ENCODE measurements at places on chromosomes 3 and 15. TPM values are rescaled to one million over a fixed set of nuclear protein-coding genes. Genes with fewer than 3 reads are reported as not detected.

- H3K4me1 ChIP-seq = no peaks in the 10 kb centered on the region
- H3K27ac ChIP-seq = peak overlapping the region; percentile 38
- DNase-seq = no peak
- H3K27me3 ChIP-seq = no peaks in the 10 kb centered on the region
Observed at GRCh38 chr3:16109929-16110328, 64.6 kb upstream of the GALNT15 start.

DNA sequence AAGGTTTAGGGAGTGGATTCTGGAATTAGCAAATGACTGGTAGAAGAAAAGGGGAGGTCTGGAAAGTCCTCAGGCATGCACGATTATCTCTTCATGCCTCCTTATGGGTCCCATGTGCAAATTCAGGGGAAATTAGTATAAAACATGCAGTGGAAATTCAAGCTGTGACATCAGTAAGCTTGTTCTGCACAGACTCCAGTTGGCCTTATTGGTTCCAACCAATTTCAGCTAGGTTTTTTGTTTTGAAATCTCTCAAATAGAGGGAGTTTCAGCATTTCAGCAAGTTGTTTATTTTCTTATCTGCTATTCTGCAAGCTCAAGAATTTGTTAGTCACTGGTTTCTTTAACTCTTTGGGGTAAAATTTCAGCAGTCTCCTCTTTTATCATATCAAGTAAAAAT is 774 bp upstream of the TMCO5A start:
- peak; percentile 6 for DNase-seq
- H3K27ac ChIP-seq = no peak overlapping the region
- H3K27me3 ChIP-seq = no peaks in the 10 kb centered on the region
- no peak overlapping the region for H3K4me3 ChIP-seq
- H3K4me1 ChIP-seq = no peaks in the 10 kb centered on the region
- no peaks in the 10 kb centered on the region for H3K36me3 ChIP-seq

The HERC2 gene
- total RNA-seq = 36.4 TPM

The C3orf20 gene
- total RNA-seq = 0.09 TPM

DNA sequence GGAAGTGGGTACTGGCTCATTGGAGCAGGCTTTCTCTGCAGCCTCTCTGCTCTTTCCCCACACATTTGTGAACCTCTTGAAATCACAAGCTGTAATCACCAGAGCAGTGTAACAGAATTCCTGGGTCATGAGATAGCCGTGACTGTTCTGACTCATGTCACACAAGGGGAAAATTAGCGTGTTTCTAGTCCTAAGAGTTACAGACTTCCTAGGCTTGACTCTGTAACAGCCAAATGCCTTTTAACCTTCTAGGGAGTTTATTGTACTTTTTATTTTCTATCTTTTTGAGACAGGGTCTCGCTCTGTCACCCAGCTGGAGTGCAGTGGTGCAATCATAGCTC is 54.7 kb upstream of the TRAK1 start:
- H3K36me3 ChIP-seq = peaks cover 19% of the 10 kb centered on the region
- peak; percentile 95 for DNase-seq
- H3K27me3 ChIP-seq = no peaks in the 10 kb centered on the region
- peak overlapping the region; percentile 91 for H3K27ac ChIP-seq

- peaks cover 14% of the 10 kb centered on the region for H3K4me1 ChIP-seq
- no peak overlapping the region for H3K27ac ChIP-seq
- peaks cover 3% of the 10 kb centered on the region for H3K27me3 ChIP-seq
- peaks cover 6% of the 10 kb centered on the region for H3K36me3 ChIP-seq
Observed at GRCh38 chr15:100926258-100926657, 7.1 kb downstream of the LRRK1 start.

DNA sequence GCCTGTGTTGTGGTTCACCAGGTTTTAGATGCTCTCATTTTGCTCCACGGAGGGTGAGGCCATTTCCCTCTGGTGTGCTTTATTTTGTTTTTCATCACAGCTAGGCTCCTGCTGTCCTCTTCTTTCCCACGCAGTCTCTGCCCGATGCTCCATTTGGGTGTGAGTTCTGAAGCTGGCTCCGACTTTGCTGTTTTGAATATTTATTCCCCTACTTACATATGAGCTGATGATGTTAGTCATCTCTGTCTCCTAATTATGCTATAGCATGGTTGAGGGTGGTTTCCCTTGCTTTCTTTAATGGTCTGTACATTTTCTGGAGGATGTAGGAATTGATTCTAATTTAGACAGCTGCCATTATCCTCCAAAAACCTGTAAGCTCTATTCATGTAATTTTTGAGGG is 168.1 kb upstream of the MYRIP start:
- H3K4me3 ChIP-seq = no peak overlapping the region
- H3K4me1 ChIP-seq = no peaks in the 10 kb centered on the region
- DNase-seq = no peak
- H3K36me3 ChIP-seq = no peaks in the 10 kb centered on the region

DNA sequence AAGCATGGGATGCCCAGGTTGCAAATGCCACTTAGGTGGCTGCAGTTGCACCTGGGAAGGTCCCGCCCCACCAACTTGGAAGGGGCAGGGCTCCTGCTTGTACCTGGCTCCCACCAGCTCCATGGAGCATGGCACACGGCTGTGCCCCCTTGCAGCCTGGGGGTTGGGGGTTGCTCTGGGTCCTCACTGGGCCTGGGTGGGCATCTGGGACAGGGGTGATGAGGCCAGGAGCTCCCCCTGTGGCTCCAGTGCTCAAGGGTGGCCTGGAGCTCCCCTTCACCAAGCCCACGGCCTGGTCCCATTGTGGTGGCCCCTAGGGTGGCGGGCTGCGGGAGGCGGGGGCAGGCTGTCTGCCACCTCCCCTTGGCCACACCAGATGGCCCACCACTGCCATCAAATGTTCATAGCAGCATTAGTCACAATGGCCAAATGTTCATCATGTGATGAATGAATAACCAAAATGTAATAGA is 36.7 kb downstream of the GHSR start:
- H3K4me3 ChIP-seq = no peak overlapping the region
- H3K27ac ChIP-seq = no peak overlapping the region
- no peak for DNase-seq
- H3K4me1 ChIP-seq = no peaks in the 10 kb centered on the region
- no peaks in the 10 kb centered on the region for H3K27me3 ChIP-seq
- no peaks in the 10 kb centered on the region for H3K36me3 ChIP-seq

DNA sequence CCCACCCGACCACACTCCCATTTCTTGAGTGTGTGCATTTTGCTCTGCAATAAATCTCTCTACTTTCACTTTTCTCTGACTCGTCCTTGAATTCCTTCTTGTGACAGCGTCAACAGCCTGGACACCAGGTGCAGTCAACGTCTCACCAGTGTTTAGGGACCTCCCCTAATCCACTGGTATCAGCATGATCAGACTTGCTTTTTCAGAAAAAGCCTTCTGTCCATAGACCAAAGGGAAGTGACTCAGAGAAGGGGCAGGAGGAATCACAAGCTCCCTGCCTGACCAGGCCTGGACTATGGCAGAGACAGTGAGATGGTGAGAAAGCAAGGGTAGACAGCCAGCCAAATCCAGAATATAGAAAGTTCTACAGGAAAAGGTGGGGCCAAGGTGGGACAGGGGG is 15.5 kb downstream of the CCR5 start:
- H3K4me3 ChIP-seq = no peak overlapping the region
- H3K36me3 ChIP-seq = no peaks in the 10 kb centered on the region
- no peaks in the 10 kb centered on the region for H3K4me1 ChIP-seq
- peaks cover 2% of the 10 kb centered on the region for H3K27me3 ChIP-seq
- DNase-seq = no peak

The PLCB2 gene
- 4.8 TPM for total RNA-seq

- H3K27me3 ChIP-seq = no peaks in the 10 kb centered on the region
- H3K4me3 ChIP-seq = no peak overlapping the region
- H3K36me3 ChIP-seq = peaks cover 44% of the 10 kb centered on the region
- H3K27ac ChIP-seq = no peak overlapping the region
- H3K4me1 ChIP-seq = no peaks in the 10 kb centered on the region
- DNase-seq = no peak
Observed at GRCh38 chr15:74444106-74445062, 10.6 kb upstream of the SEMA7A start.

- peaks cover 13% of the 10 kb centered on the region for H3K27me3 ChIP-seq
- DNase-seq = peak; percentile 18
- H3K27ac ChIP-seq = no peak overlapping the region
- peaks cover 18% of the 10 kb centered on the region for H3K4me1 ChIP-seq
- peak overlapping the region; percentile 64 for H3K4me3 ChIP-seq
Observed at GRCh38 chr15:40511093-40511471, 40.3 kb downstream of the CHST14 start.

The GPR87 gene
- total RNA-seq = not detected

DNA sequence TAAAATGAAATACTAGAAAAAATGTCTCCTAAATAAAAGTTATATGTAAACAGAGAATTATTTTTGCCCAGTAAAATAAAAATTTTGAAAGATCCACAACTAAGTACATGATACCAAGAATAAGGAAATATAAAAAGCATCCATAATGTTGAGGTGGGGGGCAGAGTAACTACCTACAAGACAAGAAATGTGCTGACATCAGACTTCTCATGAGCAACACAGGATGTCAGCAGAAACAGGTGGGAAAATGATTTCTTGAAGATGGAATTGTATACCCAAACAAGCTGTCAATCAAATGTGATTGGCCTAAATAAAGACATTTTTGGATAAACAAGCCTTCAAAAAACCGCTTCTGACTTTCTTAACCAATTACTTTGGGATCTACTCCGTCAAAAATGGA is 143.9 kb upstream of the LIPC start:
- H3K27me3 ChIP-seq = no peaks in the 10 kb centered on the region
- no peak overlapping the region for H3K4me3 ChIP-seq
- no peak for DNase-seq
- H3K4me1 ChIP-seq = no peaks in the 10 kb centered on the region
- H3K27ac ChIP-seq = no peak overlapping the region
- no peaks in the 10 kb centered on the region for H3K36me3 ChIP-seq

- peaks cover 5% of the 10 kb centered on the region for H3K27me3 ChIP-seq
- no peaks in the 10 kb centered on the region for H3K36me3 ChIP-seq
- no peak for DNase-seq
- no peaks in the 10 kb centered on the region for H3K4me1 ChIP-seq
Observed at GRCh38 chr3:12415014-12415680, 69.1 kb upstream of the TSEN2 start.

DNA sequence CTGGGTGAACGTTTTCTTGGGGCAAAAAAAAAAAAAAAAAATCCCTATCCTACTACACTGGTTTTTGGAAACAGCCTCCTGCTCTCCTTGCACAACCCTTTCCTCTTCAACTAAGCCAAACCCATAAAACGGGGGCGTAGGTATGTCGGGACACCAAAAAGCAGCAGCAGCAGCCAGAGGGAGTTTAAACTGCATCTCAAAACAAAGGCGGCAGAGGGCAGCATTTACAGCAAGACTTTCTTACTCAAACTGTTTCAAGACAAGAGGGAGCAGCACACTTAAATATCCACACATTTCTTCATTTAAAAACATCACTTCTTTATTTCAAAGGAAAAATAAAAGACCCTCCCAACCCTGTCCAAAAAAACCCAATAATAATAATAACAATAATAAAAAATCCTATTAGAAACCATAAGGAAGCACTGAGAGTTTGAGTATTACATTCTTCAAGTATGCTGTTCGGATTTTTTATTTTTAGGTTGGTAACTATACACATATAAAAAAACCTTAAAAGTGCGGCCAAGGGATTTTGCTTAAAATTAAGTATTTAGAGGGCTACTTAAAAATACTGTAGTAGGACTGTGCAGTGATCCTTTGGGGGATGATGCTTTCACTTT is 43.9 kb upstream of the PLXND1 start:
- DNase-seq = peak; percentile 81
- no peak overlapping the region for H3K27ac ChIP-seq
- H3K36me3 ChIP-seq = peaks cover 16% of the 10 kb centered on the region
- peaks cover 5% of the 10 kb centered on the region for H3K4me1 ChIP-seq

GRCh38 chr3:30691944-30692343 is 85.5 kb downstream of the TGFBR2 start:
- H3K27ac ChIP-seq = no peak overlapping the region
- H3K27me3 ChIP-seq = no peaks in the 10 kb centered on the region
- no peak overlapping the region for H3K4me3 ChIP-seq
- peaks cover 32% of the 10 kb centered on the region for H3K4me1 ChIP-seq
- no peak for DNase-seq

DNA sequence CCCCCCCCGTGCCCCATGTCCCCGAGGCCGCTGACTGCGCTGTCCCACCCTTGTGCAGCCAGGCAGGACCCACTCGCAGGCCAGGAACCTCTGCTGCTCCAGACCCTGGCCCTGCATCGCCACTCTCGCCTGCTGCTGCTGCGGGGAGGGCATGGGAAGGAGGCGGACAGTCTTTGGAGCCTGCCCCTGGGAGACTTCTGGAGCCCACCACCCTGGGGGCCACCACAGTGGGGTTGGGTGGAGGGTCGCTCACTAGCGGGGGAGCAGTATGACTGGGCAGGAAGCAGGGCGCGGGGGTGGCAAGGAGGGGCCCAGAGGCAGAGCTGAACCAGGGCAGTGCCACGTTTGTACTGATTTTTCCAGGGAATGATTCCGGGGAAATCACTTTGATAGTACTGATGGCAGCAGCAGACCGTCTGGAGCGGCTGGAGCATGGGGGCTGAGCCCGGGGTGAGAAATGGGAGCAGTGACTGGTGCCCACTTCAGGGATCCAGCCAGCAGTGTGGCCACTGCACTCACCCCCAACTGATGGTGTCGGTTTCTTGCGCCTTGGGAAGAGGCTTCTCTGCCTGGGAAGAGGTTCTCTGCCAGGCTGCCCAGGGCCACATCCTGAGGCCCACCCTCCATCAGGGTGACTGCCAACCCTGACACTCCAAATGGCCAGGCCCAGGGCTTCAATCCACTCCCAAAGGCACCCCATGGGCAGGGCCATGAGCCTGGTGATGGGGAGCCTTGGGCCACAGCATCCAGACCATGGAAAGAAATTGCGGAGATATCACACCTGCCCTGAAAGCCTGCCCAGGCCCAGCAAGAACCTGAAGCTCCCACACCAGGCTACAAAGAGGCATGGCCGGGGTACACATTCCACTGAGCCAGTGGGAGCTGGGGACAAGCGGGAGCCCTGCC is 53.7 kb downstream of the LSAMP start:
- no peak overlapping the region for H3K27ac ChIP-seq
- H3K4me3 ChIP-seq = no peak overlapping the region
- DNase-seq = no peak
- H3K27me3 ChIP-seq = no peaks in the 10 kb centered on the region
- H3K4me1 ChIP-seq = no peaks in the 10 kb centered on the region

The MITF gene
- total RNA-seq = 9.6 TPM

The AMT gene
- 5.5 TPM for total RNA-seq

GRCh38 chr15:88477904-88478303 is 10.4 kb downstream of the MRPS11 start:
- H3K4me3 ChIP-seq = no peak overlapping the region
- DNase-seq = no peak
- peaks cover 3% of the 10 kb centered on the region for H3K4me1 ChIP-seq

The GPR176 gene
- 6.8 TPM for total RNA-seq

GRCh38 chr3:116849261-116849688 is 139.7 kb downstream of the TUSC7 start:
- no peaks in the 10 kb centered on the region for H3K36me3 ChIP-seq
- no peak for DNase-seq
- H3K4me3 ChIP-seq = no peak overlapping the region
- no peaks in the 10 kb centered on the region for H3K4me1 ChIP-seq

DNA sequence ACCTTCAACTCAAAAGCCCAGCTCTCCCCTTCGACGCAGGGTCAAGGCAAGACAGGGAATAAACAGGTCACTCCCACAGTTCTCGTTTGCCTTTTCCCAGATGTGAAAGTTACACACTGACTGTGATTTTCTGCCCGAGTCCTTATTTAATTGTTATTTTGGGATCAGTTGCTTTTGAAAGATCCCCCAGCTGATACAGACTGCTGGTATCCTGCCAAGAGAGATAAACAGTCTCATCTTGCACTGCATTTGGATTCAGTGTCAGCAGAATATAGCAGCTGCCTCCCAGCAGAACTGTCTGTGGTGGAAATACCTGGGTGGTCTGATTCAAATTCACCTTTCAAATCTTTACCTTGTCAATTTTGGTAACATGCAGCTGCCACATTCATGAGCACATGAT is 56.0 kb upstream of the FAM3D start:
- H3K27ac ChIP-seq = no peak overlapping the region
- H3K4me3 ChIP-seq = no peak overlapping the region
- DNase-seq = peak; percentile 53
- H3K36me3 ChIP-seq = no peaks in the 10 kb centered on the region

Measured in muscle of leg (tissue), 16 donors.